ENCODE measurements at places on chromosomes 12 and 14.

- no peak for DNase-seq
Measured at GRCh38 chr12:82097877-82098276, 260.3 kb downstream of the CCDC59 start.

DNA sequence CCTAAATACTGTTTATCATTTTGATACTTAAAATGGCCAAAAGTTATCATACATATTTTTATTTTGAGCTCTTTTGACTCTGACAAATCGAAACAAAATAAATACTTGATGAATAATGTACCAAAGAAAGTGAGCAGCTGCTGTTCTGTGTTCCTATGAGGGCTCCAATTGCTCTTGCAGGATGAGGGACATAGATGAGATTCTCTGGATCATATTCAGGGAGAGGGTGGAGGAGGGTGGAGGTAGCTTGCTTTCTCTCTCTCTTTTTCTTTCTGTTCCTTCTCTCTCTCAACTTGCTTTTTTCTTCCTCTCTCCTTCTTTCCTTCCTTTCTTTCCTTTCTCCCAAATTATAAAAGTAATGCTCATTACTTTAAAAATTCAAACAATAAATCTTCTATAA lies 8.9 kb upstream of the MYH7 start:
- no peak for DNase-seq

DNA sequence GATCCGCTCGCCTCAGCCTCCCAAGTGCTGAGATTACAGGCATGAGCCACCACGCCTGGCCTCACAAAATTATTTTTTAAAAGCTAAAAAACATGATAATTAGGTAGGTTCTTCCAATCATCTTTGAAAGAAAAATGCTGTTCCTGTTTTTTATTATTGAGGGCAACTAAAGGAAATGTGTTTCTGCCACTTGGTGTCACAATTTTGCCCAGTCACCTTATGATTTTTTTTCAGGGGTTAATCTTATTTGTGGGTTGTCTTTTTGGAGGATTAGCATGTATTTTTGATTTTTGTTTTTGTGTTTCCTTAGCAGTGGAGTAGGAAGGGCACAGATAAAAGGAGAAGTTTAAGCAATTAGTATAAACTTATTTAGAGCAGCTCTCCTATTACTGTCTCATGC lies 79.8 kb downstream of the PRORP start:
- no peak for DNase-seq

DNA sequence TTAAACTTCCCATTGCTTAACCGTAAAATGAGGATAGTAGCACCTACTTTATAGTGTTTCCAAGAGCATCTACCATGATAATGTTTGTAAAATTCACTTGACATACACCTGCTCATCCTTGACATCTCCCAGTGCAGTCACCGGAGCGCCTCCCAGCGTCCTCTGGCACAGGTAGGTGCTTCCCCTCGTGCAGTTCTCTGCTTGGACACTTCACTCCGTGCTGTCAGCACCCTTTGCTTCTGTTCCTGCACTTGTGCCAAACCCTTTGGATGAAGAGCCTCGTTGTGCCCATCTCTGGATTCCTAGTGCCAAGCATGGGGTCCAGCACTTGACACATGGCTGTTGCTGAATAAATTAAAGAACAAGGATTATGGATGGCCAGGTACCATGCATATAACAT lies 28.3 kb downstream of the ETV6 start:
- no peak for DNase-seq

GRCh38 chr14:99241325-99242010 lies 30.5 kb downstream of the BCL11B start:
- DNase-seq: no peak

GRCh38 chr12:6221146-6221545 lies 20.9 kb downstream of the CD9 start:
- DNase-seq: no peak

DNA sequence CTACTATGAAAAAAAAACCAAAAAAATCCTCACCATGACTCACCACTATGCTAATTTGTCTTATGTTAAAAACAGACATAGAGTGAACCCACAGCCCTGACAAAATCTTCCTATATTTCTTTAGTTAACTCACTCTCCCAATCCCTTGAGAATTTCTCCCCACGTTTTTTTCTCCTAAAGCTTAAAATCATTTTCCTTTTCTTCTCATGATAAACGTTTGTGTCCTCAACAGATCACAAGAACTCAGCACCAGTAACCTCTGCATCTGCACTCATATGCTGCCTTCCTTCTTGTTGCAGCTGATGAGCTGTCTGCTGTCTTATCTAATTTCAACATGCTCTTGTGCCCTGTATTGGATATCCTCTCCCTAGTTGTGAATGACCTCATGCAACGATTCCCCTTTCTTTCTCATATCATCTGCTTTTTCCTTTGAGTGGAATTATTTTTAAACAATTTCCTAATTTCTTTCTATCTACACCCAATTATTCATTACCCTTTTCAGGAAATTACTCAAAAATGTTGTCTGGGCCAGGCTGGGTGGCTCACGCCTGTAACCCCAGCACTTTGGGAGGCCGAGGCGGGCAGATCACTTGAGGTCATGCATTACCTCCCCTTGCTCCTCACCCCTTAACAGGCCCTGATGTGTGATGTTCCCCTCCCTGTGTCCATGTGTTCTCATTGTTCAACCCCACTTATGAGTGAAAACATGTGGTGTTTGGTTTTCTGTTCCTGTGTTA lies 427.5 kb upstream of the MGAT4C start:
- no peak for DNase-seq

- no peak for DNase-seq
Measured at GRCh38 chr12:56632701-56633467, 2.8 kb upstream of the BAZ2A start.

- no peak for DNase-seq
Measured at GRCh38 chr14:24840204-24840893, 206.4 kb upstream of the GZMB start.

DNA sequence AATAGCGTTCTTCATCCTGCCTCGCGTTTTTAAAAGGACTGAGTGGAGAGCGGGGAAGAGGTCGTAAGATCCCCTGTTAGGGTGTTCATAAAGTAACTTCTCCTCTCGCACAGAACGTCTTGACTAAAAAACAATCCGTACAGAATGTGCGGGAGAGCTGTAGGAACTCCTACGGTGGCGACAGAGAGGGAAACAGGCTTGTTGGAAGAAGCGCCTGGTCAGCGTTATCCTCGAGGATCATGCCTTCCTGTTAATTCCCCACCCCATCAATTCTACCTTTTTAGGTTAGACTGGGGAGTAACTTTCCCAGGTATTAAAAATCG lies 399 bp upstream of the WASHC4 start:
- DNase-seq: no peak

DNA sequence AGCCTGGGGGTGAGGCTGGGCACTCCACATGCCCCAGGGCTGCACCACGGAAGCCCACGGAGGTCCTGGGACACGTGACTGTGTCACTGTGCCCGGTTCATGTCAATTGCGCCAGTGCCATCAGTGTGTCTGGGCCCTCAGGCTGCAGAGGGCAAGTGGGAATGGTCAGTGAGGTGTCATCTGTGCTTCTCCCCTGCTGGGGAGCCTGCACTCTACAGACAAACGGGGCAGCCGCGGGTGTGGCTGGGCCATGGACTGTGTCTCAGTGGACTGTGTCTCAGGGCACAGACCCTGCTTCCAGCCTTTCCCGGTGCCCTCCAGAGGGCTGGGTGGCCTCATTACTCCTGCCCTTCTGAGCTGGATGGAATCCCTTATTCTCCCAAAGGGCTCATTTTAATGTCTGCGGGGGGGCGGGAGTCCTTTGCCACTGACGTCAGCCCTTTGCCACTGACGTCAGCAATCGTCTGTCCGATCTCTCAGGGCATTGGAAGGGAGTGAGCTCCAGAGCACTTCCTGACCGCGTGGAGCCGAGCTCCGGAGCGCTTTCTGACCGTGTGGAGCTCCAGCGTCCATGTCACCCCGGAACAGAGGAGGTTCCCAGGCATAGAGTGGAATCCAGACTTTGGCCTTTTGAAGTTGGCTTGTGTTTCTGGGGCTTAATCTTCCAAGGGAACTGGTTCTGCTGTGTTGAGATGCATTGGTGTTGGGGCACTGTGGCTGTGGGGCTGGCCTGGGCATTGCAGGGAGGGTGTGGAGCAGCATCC lies 72.4 kb downstream of the ADGRD1 start:
- no peak for DNase-seq

- DNase-seq: no peak
Measured at GRCh38 chr14:33343016-33343415, 404.3 kb downstream of the NPAS3 start.

DNA sequence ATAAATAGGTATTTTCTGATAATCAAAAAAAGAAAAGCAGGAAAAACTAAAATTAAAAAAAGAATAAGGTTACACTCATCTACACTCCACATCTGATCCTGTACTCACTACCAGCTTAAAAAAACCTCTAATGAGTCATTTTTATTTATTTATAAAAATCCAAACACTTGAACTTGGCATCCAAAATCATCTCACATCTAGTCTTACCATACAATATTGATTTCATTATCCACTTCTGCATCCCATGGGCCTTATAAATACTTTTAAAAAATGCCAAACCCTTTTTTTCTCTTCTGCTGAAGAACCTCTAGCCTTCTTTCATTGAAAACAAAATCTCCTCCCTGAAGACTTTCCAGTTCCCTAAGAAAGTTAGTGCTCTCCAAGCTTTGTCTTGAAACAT lies 109.7 kb downstream of the TMTC3 start:
- DNase-seq: no peak

- DNase-seq: no peak
Measured at GRCh38 chr12:13251521-13251920, 55.0 kb downstream of the EMP1 start.

DNA sequence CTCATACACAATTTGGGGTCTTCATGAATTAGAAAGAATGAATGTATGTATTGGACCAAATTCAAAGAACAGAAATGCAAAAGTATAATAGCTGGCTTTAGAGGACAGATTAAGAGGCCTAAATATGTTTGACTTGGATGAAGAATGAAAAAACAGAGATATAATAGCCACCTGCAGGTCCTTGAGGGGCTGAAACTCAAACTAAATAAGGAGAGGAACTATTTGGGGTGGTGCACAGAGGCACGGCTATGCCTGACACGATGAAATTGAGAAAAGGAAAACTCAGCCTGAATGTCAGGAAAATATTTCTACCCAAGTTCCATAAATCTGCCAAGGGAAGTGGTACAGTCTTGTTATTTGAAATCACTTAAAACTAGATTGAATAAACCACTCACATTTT lies 222.9 kb upstream of the DDHD1 start:
- DNase-seq: no peak

- DNase-seq: no peak
Measured at GRCh38 chr12:121889274-121889624, 659 bp downstream of the PSMD9 start.

- DNase-seq: peak; percentile 67
Measured at GRCh38 chr12:50924439-50925341, 27.7 kb upstream of the HIGD1C start.

- no peak for DNase-seq
Measured at GRCh38 chr14:93108105-93108504, 7.6 kb downstream of the ITPK1 start.

- DNase-seq: no peak
Measured at GRCh38 chr14:74475678-74476077, 17.4 kb downstream of the NPC2 start.

DNA sequence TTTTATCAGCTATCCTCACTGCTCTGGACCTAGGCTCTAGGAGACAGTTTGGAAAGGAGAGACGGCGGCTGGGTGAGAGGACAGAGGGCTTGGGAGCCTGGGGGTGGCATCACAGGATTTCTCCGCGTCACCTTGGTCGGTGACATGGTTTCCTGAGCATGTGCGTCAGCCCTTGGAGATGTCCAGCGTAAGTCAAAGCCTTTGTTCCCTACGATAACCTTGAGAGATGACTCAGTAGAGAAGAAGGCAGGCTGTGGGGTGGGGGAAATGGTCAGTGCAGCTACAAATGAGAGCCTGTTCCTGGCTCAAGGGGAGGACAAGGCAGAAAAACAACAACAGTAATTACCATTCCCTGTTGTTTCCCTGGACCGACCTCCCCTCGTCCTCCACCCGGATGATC lies 90.2 kb upstream of the TBX3 start:
- DNase-seq: no peak

DNA sequence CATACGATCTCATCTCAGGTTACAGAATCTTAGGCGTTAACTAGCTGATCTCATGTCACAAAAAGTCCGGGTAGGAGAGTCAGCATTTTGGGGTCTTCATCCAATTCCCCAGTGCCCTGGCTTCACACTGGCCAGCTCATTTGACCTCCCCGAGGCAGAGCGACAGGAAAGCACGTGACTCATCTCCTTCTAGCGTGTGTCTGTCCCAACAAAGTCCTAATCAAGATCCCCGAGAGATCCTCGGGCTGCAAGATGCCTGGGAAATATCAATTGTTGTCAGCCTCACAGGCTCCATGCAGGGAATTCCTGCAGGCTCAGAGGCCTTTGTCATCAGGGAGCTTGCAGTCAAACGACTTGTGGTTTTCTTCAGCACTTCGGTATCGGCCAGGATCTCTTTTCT lies 57.5 kb downstream of the ZNF664 start:
- peak; percentile 17 for DNase-seq

DNA sequence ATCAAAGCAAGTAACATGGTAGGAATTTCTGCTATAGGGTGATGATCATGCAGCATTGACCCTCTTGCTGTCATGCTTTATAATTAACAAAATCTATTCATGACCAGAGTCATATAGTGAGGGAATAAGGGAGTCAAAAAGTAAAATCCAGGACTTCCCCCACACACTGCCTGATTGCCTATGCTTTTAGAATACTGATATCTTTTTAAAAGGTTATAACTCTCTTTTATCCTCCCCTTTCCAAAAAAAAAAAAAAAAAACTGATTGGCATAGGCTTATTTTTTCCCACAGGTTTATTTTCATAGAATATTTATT lies 51.4 kb downstream of the ZFP36L1 start:
- DNase-seq: no peak

DNA sequence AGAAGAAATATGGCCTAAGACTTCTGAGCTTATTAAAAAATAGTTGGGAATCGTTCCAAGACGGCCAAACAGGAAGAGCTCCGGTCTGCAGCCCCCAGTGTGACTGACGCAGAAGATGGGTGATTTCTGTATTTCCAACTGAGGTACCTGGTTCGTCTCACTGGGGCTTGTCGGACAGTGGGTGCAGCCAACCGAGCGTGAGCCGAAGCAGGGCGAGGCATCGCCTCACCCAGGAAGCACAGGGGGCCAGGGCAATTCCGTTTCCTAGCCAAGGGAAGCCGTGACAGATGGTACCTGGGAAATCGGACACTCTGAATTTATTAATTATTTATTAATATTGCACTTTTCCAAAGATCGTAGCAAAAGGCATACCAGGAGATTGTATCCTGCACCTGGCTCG lies 857.8 kb downstream of the C12orf50 start:
- no peak for DNase-seq

DNA sequence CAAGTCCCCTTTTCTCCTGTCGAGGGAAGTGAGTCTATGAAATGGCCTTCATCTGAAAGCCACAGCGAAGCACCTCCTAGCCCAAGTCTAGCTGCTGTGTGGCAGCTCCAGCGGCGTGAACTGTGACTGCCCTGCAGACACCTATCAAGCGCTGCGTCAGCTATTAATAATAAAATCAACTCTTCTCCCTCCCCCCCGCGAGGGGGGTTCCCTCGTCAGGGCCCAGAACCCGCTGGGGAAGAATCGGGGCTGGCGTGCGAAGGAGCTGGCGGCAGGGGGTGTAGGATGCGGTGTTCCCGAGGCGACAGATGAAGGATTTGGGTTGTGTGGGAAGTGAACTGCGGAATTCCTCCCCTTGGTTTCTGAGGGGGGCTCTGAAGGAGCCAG lies 662 bp upstream of the ATP2A2 start:
- DNase-seq: no peak

Measured in HEK293T (cell line).